Activated naive CD4-positive, alpha-beta T cell treated with anti-CD3 and anti-CD28 coated beads, Interleukin-2, amount 10 ng/mL, durations not matched to agents 5 hours and 36 hours (primary cell): ENCODE measurements at places on chromosomes 3 and 15. TPM values are rescaled to one million over a fixed set of nuclear protein-coding genes. Genes with fewer than 3 reads are reported as not detected.

Gene SNTN
- total RNA-seq: not detected

Gene GOLGA6L4
- 0.75 TPM for total RNA-seq

Gene OSTN
- not detected for total RNA-seq

Gene PPIP5K1
- total RNA-seq: 22.3 TPM

Gene TIMMDC1
- total RNA-seq: 66.1 TPM
